ENCODE measurements at places on chromosomes 16 and 17. TPM values are rescaled to one million over a fixed set of nuclear protein-coding genes. Genes with fewer than 3 reads are reported as not detected.

RNF222 gene
- not detected for total RNA-seq

VPS25 gene
- total RNA-seq, result 50.2 TPM

ACSM2A gene
- not detected for total RNA-seq

ZP2 gene
- not detected for total RNA-seq

SLFN12L gene
- total RNA-seq, result 0.16 TPM

CLEC10A gene
- not detected for total RNA-seq

NAGS gene
- 2.2 TPM for total RNA-seq

CCDC40 gene
- 3.5 TPM for total RNA-seq

TBC1D3K gene
- not detected for total RNA-seq

YPEL3 gene
- 7.3 TPM for total RNA-seq

ASGR1 gene
- total RNA-seq, result 1.6 TPM

KRTAP4-3 gene
- not detected for total RNA-seq

RRAD gene
- total RNA-seq, result 11.7 TPM

SERPINF2 gene
- total RNA-seq, result 0.17 TPM

SPDYE4 gene
- total RNA-seq, result not detected

KIF2B gene
- total RNA-seq, result not detected

MFSD6L gene
- not detected for total RNA-seq

LGALS9 gene
- total RNA-seq, result 0.60 TPM

KRTAP2-1 gene
- total RNA-seq, result not detected

TMC5 gene
- total RNA-seq, result not detected

CAVIN1 gene
- 467 TPM for total RNA-seq

COQ7 gene
- 16.7 TPM for total RNA-seq

MMP15 gene
- total RNA-seq, result 1.2 TPM

AGRP gene
- not detected for total RNA-seq

NACA2 gene
- not detected for total RNA-seq

KRT222 gene
- total RNA-seq, result not detected

NOXO1 gene
- total RNA-seq, result 0.16 TPM

TBC1D3D gene
- 0.16 TPM for total RNA-seq

EIF1 gene
- 76.3 TPM for total RNA-seq

CXCL16 gene
- 0.63 TPM for total RNA-seq

LGALS9B gene
- total RNA-seq, result not detected

ZSCAN10 gene
- not detected for total RNA-seq

SULT1A2 gene
- not detected for total RNA-seq

PITPNM3 gene
- 0.26 TPM for total RNA-seq

GP1BA gene
- total RNA-seq, result not detected

TBX6 gene
- total RNA-seq, result 0.16 TPM

All from bronchial smooth muscle cell (primary cell).